ENCODE measurements at places on chromosomes 4 and X.
A peak's percentile ranks its signal among the peaks of the same experiment; 100 is the strongest.

GRCh38 chrX:103347682-103348397 is 8.5 kb upstream of the TCEAL9 start:
- DNase-seq, result no peak

- DNase-seq, result no peak
Measured at GRCh38 chrX:96987228-96987627, 103.5 kb downstream of the RPA4 start.

DNA sequence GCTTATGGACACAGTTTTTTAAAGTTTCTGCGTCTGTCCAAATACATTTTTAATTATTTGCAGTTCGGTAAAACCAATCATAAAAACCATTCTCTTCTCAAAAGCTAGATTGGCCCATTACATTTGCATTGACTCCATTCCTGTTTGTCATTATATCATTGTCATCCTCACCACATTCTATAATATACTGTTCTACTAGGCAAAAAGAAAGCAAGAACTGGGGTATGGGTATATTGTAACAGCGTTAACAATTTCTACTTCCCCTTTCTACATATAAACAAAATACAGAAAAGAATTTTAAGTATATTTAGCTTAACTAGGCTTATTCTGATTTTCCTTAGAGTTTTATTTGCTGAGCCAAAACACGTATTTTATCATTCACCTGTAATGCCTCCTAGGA is 91.8 kb downstream of the RAP1GDS1 start:
- DNase-seq, result no peak

DNA sequence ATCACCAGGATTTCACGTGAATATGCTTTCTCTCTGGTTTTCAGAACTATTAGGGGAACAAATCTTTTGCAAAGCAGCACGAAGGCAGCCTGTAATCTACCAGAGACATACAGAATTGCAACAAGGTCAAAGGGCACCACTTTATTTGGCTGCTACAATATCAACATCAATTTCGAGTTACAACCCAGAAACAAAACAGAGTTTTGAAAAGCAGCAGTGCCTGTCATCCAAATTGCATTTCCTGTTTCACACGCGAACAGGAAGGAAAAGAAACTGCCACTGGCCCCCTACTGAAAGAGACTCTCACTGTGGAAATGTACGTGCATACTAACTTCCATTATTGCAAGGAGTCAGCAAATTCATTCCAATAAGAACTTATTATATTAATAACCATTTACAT is 17.1 kb upstream of the C1QTNF7 start:
- no peak for DNase-seq

DNA sequence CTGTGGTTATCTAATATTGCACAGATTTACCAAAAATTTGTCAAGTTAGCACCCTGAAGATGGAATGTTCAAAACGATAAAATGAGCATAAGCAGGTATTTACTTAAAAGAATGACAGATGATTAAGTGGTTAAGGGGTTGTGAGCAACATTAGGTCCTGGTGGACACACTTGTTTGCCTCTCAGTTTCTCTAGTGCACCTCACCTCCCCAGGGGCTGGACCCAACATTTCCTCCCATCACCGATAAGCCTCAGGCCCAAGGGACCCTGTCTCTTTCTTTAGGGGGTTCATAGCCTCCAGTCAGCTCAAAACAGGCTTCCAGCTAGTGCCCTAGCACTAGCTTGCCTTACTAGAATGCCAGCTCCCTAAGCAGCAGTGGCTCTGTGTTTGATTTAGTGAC is 88.0 kb downstream of the ATP11C start:
- no peak for DNase-seq

GRCh38 chrX:20231598-20231997 is 35.1 kb downstream of the RPS6KA3 start:
- peak; percentile 30 for DNase-seq

GRCh38 chr4:68416591-68416990 is 30.7 kb upstream of the TMPRSS11E start:
- DNase-seq, result no peak

DNA sequence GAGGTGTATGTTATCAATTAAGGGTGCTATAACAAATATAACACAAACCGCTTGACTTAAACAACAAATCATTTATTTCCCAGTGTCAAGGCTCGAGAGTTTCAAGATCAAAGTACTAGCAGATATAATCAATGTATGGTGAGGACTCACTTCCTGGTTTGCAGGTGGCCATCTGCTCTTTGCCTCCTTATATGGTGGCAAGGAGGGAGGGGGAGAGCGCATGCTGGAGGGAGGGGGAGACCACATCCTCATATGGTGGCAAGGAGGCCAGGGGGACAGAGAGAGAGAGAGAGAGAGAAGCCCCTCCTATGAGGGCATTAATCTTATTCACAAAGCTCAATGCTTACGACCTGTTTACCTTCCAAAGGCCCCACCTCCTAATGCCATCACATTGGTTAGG is 372.3 kb upstream of the SPOCK3 start:
- DNase-seq, result no peak

GRCh38 chr4:156169011-156169410 is 215.3 kb upstream of the CTSO start:
- peak; percentile 42 for DNase-seq

- no peak for DNase-seq
Measured at GRCh38 chrX:102976286-102976685, 39.2 kb downstream of the RAB40AL start.

DNA sequence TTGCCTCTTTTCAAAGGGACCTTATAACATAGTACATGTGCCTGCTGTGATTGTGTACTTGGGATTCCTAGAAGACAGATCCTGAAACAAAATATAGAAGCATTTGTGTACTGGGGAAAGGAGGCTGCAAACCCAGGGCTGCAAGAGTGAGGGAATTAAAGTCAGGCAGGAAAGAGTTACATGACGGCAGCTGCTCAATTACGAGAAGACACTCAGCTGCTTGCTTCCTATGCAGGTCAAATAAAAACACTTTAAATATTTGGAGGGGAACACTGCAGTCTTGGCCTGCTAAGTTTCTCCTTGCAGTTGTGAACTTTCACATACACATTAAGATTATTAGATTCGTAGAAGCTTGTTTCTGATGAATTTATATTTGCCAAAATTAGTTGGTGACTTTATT is 191.9 kb upstream of the CXCL13 start:
- DNase-seq, result no peak

DNA sequence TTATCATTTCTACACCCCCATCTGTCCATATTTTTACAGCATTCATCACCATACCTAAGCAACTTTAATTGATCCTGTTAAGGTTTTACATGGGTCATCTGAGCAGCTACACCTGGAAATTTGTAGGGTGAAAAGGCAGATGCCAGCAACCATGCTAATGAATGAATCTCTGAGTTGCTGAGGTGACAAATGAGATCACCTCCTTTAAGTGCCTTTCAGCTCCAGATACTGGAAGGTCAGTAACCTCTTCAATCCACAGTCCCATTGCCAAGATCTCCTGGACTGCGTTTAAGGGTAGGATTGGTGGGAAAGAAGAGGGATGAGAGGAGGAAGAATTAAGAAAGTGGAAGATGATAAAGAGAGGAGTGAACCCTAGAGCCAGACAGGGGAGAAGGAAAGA is 8.5 kb upstream of the BMP3 start:
- DNase-seq, result no peak

- no peak for DNase-seq
Measured at GRCh38 chr4:24933684-24934275, 20.9 kb upstream of the CCDC149 start.

GRCh38 chr4:107825072-107825824 is 516 bp downstream of the SGMS2 start:
- DNase-seq, result no peak

DNA sequence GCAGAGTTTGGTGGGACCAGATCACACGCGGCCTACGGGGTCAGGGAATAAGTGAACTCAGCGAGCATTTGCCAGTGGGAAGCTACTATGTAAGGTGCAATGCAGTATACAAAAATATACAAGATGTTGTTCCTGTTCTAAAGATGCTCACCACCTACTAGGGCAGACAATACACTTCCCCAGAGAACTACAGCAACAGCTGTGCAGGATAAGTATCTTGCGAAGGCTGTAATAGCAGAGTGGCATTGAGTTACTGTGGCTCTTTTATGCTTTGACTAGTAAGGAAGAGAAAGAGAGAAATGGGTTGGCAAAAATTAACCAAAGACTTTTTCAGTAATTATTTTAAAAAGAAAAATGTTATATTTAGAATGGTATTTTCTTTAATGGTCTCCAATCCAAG is 61.2 kb downstream of the CDS1 start:
- no peak for DNase-seq

GRCh38 chrX:45322382-45322781 is 121.7 kb upstream of the DIPK2B start:
- peak; percentile 49 for DNase-seq

DNA sequence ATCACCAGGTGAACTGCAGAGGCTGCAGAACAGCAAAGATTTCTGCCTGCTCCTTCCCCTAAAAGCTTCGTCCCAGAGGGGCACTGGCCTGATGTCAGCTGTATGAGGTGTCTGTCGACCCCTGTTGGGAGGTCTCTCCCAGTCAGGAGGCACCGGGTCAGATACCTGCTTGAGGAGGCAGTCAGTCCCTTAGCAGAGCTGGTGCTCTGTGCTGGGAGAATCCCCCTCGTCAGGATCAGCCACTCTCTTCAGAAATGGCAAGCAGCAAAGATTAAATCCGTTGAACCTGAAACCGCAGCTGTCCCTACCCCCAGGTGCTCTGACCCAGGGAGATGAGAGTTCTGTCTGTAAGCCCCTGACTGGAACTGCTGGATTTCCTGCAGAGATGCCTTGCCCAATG is 1166.3 kb upstream of the ADGRL3 start:
- no peak for DNase-seq

GRCh38 chr4:177948853-177949252 is 506.6 kb upstream of the AGA start:
- no peak for DNase-seq

DNA sequence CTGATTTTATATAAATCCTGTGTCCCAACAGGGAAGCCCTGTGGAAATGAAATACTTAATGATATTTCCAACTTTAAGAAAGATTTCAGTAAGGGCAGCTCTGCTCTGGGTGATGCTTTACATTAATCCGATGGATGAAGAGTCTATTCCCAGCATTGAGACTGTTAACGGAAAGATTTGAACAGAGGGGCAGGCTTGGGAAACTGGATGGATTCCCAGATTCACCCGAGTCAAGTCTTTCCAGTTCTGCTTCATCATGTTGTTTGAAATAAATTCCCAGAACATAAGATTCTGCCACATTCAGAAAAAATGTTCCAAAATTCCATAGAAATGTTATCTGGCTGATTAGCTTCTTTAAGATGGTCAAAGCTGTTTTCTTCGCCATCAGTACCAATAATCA is 246.0 kb downstream of the FBXW7 start:
- DNase-seq, result no peak

DNA sequence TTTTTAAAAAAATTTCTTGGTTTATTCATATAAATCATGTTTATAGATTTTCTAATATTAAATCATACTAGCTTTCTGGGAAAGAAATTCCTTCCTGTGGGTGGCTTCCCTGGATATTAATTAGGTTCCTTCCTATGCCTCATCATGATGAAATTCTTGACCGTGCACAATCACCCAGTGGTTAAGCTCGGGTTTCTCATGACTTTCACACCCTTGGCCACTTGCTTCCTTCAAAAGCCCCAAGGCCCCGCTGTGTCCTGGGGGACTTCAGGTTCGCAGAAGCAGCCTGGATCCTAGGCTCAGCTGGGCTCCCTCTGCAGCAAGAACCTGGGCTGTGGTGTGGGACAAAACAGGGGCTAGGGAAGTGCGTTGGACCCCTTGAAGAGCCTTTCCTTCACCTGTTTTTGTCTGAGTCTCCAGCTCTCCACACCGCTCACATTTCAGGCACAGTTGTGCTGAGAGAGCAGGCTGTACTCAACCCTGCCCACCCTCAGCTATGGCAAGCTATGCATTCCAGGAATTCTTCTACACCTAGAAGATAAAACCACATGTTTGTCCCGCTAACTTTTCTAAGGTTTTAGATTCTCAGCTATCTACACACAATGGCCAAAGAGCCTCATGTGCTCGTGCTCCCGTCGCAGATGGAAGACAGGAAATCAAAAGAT is 48.9 kb upstream of the TMSB15B start:
- no peak for DNase-seq

DNA sequence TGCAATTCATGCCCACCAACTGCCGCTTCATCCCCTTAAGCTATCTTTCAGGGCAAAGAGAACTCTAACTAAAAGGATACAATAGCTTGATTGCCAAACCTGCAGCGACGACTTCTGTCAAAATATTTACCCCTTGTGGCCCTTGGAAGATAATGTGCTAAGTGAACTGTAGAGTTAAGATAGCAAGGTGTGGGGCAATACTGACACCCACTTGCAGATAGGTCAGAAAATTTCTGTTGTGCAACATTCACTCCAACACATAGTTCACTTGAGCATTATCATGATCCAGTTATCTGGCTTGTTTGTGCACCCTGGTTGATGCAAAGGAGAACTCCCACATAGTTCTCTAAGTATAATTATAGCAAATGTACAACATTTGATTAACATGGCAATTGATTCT is 55.6 kb downstream of the RHOXF2B start:
- DNase-seq, result no peak

DNA sequence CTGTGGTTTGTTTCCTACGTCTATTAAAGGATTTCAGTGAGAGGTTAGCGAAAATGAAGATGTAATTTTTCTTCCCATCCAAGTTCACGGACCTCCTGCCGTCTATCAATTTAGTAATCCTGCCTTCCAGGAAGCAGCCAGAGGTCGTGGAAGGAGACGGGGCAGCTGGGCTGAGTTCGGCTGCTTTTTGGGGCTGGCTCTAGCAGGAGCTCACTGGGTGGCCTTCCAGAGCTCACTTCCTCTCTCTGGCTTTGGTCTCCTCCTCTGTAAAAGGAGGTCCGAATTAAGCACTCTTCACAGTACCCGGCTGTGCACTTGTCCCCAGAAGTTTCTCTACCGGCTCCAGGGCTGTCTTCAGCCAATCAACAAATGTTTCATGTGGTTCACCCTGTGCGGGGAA is 295.4 kb downstream of the BCOR start:
- DNase-seq, result no peak

DNA sequence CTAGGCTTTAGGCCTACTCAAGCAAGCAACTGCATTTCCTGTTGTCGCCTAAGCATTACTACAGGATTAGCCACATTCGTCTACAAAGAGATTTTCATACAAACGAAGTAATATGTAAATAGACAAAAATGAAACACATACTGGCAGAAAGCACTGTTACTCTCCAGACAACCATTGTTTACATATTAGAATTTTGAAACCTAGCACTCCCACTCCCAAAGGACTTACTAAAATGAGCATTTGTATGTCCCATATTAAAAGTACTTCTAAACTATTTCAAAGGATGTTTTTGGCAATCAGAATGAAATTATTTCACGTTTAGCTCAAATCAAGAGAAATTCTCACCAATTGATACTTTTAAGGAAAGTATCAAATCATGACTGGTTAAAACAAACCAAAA is 570.8 kb downstream of the PRR32 start:
- DNase-seq, result no peak

- no peak for DNase-seq
Measured at GRCh38 chr4:95833711-95834194, 6.1 kb upstream of the PDHA2 start.

GRCh38 chrX:9127986-9128385 is 94.1 kb upstream of the FAM9B start:
- DNase-seq, result no peak

GRCh38 chr4:72286185-72286584 is 254.4 kb downstream of the NPFFR2 start:
- no peak for DNase-seq

- DNase-seq, result no peak
Measured at GRCh38 chr4:173521467-173522159, 8.4 kb downstream of the HAND2 start.

- DNase-seq, result no peak
Measured at GRCh38 chr4:2402048-2402842, 16.2 kb downstream of the ZFYVE28 start.

Data from NCI-H446 (cell line).